ENCODE measurements at places on chromosomes 2 and 18.

GRCh38 chr2:176473177-176473576 is 203.9 kb downstream of the MTX2 start:
- no peak for DNase-seq

- DNase-seq, result no peak
Measured at GRCh38 chr2:214006601-214007000, 404.3 kb upstream of the VWC2L start.

DNA sequence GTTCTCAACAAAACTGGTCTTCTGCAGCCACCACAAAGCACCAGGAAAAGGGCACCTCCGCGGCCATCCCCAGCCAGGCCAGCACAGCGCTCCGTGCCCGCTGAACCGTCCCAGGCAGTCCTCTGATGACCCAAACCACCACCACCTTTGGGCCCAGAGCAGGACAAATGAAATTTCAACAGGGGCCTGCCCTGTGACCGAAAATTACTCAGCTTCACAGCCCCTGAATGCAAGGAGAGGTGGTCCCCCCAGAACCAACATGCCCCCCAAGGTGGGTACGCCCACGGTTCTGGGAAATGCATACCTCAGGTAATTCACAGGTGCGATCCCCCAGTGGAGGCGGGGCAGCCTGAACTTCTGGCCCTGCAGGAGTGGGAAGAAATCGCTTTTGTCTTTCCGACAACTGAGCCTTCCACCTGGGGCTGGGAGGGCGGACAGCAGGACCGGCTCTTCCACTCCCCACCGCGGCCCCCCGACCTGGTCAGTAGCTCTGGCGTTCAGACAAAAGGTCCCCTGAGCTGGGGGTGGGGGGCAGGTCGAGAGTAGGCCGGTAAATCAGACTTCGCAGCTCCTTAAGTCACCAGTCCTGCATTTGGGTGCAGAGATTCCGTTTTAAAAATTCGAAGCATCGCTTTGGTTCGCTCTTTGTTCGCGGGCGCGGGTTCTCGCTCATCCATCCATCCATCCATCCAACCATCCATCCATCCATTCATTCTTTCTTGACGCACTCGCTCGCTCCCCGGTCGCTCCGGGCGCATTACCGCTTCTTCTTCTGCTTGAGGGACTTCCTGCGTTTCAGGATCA is 1.4 kb downstream of the ARL4C start:
- DNase-seq, result no peak

DNA sequence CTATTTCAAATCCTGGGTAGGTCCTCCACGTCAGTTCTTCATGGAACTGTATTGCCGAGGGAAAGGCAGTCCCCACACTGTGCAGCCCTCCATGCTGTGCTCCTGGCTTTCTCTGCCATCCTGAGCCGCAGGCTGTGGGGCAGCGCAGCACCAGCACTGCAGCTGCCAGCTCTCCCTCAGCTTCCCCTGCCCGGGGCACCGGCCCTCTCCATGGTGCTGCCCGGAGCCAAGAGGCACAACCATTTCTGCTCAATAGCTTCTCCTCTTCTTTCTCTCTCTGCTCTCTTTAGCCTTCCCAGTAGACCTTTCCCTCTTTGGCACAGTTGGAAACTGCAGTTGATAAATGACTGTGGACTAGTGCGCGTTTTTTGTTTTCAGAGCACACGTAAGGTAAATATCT is 12.1 kb downstream of the ANKRD23 start:
- DNase-seq, result no peak

DNA sequence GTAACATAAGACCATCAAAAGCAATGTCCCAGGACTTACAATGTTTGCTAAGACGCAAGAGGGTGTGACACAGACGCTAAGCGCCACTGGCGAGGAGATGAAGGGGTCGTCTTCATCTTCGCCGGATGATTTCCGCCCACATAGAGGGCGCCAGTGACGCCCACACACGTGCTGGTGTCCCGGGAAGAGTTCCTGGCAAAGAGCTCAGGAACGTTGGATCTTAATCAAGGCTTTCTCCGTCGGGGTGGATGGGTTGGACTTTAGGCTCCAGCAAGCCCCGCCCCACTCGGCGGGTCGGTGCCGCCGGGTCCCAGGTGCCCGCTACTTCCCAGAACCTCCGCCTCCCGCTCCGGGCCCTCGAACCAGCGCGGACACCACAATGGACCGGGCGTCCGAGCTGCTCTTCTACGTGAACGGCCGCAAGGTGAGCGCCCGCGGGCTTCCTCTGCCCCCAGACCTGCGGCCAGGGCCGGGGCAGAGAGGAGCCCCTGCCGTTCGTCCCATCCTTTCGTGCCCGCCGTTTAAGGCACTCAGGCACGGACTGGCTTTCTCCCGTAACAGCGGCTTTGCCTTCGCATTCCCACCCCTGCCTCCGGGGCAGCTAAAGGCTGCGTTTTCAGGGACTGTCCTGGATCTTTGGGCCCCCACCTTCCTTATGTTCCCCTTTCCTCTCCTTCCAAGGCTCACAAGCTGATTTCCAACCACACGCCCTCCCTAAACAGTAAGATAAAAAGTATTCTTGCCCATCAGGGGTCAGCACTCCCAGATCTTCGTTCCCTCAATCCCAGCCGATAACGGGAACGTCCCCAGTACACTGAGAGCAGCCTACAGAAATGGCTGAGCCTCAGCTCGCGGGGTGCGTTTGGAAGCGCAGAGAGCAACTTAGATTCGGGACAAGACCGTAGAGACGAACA is at the start of gene AOX1:
AOX1 (plus strand) TSS at position 285 of the 914 bp plus-strand sequence; CDS start at position 380, 95 bp downstream.
- DNase-seq, result no peak
